ENCODE measurements at places on chromosomes 7 and 10. TPM values are rescaled to one million over a fixed set of nuclear protein-coding genes. Genes with fewer than 3 reads are reported as not detected.
A peak's percentile ranks its signal among the peaks of the same experiment; 100 is the strongest.

PPP1R9A gene
- 31.8 TPM for total RNA-seq

GIMAP1 gene
- not detected for total RNA-seq

NPM3 gene
- 345 TPM for total RNA-seq

IL6 gene
- total RNA-seq: not detected

SH2D4B gene
- total RNA-seq: not detected

TAS2R4 gene
- total RNA-seq: 4.2 TPM

ASZ1 gene
- not detected for total RNA-seq

PRKAR2B gene
- total RNA-seq: 53.6 TPM

DNA sequence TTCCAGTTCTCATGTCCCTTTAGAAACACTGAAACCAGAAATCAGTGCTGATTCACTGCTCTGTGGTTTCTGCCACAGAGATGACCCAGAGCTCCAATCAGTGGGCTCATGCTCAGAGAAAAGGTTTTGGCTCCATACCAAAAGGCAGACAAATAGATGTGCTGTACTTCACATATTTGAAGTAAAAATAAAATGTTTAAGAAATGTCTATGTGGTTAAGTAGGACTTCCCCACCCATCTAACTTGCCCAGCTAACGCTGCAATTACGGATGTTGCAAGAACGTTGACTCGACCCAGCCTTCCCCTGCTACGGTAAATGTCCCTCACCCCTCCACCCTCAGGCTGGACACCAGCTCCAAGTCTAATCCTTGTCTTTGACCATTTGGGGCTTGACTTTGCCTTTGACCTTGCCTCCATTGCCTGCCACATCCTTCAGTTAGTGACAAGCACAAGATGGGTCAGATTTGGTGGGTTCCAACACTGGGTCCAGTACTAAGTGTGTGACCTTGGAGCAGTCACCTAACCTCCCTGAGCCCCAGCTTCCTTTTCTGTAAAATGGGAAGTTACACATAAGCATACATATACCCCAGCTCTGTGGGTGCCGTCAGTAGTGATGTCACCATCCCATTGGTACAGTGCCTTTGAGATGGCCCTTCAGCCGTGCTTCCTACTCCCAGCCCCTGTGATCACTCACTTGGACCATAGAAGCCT, 95.8 kb downstream of the CHST15 start:
- peaks cover 17% of the 10 kb centered on the region for H3K27me3 ChIP-seq
- no peak overlapping the region for H3K4me3 ChIP-seq
- DNase-seq: no peak
- no peak overlapping the region for H3K27ac ChIP-seq

DNA sequence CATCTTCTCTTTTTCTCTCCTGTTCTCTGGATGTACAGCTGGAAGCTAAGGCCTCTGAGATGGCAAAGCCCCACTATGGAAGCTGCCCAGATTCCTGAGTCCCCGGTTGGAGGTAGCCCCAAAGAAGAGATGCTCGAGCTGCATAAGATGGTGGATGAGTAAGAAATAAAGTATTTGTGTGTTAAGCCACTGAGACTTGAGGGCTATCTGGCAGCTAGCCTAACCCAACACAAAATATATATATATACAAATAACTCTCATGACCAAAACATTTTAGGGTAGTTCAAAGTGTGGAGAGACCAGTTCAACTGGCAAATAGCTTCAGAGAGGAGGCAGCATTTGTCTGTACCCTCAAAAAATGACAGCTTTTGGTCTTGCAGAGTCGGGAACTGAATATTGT, 72.4 kb upstream of the PDE1C start:
- H3K4me1 ChIP-seq: no peaks in the 10 kb centered on the region
- no peaks in the 10 kb centered on the region for H3K36me3 ChIP-seq
- no peak overlapping the region for H3K27ac ChIP-seq
- H3K27me3 ChIP-seq: no peaks in the 10 kb centered on the region

DNA sequence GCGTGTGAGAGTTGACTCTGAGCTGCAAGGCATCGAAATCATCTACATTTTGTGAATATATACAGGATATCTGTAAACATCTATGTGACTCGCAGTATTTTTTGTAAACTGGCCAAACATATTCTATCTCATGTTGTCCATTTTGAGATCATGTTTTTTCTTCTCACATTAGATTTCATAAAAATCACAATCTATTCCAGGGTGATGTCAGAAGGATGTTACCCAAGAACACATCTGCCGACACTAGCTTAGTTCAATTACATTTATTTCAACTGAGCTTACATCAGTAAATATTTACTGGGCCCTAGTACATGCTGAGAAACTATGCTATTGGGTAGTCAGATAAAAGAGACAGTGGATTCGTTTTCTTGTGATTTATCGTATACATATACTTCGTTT, 2.5 kb upstream of the BUB3 start:
- no peak for DNase-seq
- H3K27ac ChIP-seq: no peak overlapping the region
- H3K4me1 ChIP-seq: peaks cover 55% of the 10 kb centered on the region

DNA sequence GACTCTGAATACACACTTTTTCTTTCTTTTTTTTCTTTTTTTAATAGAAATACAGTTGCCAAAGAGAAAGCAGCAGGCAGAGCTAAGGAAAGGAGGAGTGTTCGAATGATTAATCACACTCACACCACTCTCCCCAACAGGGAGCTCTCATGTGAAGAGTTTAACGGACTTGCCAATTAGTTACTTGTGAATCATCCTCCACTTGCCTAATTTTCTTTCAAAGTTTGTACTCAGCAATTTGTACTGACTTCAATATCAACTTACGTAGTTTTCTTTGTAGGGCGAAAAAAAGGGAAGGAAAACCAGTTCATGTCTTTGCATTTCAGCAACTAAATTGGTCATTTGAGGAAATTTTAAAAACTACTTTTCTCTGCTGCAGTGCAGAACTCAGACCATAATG, 109.2 kb downstream of the PIP4K2A start:
- peak overlapping the region; percentile 68 for H3K27ac ChIP-seq
- DNase-seq: no peak
- peaks cover 4% of the 10 kb centered on the region for H3K4me1 ChIP-seq
- no peaks in the 10 kb centered on the region for H3K27me3 ChIP-seq
- H3K4me3 ChIP-seq: no peak overlapping the region

- H3K27ac ChIP-seq: no peak overlapping the region
- H3K4me1 ChIP-seq: no peaks in the 10 kb centered on the region
- H3K36me3 ChIP-seq: no peaks in the 10 kb centered on the region
Observed at GRCh38 chr7:136174477-136175125, 197.4 kb upstream of the MTPN start.

- no peak overlapping the region for H3K27ac ChIP-seq
- peak; percentile 92 for DNase-seq
- H3K36me3 ChIP-seq: no peaks in the 10 kb centered on the region
- peaks cover 32% of the 10 kb centered on the region for H3K4me1 ChIP-seq
- peaks cover 24% of the 10 kb centered on the region for H3K27me3 ChIP-seq
Observed at GRCh38 chr10:120979435-120980278, 128.5 kb downstream of the WDR11 start.

- H3K36me3 ChIP-seq: no peaks in the 10 kb centered on the region
- peaks cover 12% of the 10 kb centered on the region for H3K4me1 ChIP-seq
- no peak overlapping the region for H3K4me3 ChIP-seq
- no peak overlapping the region for H3K27ac ChIP-seq
- DNase-seq: no peak
Observed at GRCh38 chr7:34104992-34105391, 199.7 kb downstream of the BMPER start.

DNA sequence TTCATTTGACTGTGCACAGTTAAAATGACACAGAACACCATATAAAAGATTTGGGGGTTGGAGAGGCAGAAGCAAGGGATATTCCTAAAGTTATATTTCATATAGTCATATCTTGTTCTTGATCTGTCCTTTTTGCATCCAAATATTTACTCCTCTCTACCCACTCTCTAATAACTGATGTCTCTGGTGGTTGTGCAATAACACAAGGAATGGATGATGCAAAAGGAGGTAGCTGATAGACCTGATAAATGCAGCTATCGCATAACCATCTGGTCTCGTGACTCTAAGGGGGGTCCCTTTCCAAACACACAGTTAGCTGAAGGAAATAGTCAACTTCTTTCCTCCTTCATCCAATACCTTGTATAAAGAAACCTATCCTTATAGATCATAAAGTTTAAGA, 123.1 kb downstream of the POLR1F start:
- H3K27me3 ChIP-seq: no peaks in the 10 kb centered on the region
- no peak overlapping the region for H3K4me3 ChIP-seq
- H3K27ac ChIP-seq: no peak overlapping the region
- H3K36me3 ChIP-seq: no peaks in the 10 kb centered on the region
- no peak for DNase-seq

DNA sequence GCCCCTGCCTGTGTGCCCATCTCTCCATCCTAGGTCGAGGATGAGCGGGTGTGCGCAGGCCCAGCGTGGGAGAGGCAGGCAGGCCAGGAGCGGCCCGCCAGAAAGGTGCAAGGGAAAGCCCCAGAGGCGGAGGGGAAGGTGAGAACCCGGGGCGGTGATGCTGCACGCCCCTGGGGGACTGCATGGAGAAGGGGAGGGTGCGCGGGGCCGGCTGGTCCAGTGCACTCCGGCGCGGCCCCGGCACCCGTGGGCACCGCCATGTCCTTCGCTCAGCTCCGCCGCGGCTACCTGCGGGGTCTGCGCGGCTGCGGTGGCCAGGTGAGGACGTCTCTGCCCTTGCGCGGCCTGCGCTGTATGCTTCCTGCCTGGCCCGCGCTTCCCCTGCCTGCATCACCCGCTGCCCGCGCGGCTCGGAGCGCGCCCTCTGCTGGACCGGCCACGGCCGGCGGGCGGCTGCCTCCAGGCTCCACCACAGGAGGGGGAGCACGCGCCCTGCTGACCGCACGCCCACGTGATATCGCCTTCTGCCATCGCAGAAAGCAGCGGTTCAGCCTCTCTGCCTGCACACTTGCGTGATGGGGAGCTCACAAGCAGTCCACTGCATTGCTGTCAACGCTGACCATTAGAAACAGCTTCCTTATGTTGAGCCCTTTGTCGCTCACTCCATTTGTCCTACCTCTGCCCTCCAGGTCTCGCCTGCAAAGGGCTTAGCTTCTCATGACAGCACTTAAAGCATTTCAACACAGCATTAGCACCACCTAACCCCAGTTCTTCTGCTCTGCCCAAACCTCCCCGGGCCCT, 73.9 kb downstream of the CXCL12 start:
- H3K27ac ChIP-seq: no peak overlapping the region
- DNase-seq: peak; percentile 89

- peak overlapping the region; percentile 84 for H3K4me3 ChIP-seq
- peaks cover 14% of the 10 kb centered on the region for H3K4me1 ChIP-seq
- DNase-seq: peak; percentile 79
- no peaks in the 10 kb centered on the region for H3K36me3 ChIP-seq
Observed at GRCh38 chr7:121329191-121330052, 622 bp downstream of the WNT16 start.

DNA sequence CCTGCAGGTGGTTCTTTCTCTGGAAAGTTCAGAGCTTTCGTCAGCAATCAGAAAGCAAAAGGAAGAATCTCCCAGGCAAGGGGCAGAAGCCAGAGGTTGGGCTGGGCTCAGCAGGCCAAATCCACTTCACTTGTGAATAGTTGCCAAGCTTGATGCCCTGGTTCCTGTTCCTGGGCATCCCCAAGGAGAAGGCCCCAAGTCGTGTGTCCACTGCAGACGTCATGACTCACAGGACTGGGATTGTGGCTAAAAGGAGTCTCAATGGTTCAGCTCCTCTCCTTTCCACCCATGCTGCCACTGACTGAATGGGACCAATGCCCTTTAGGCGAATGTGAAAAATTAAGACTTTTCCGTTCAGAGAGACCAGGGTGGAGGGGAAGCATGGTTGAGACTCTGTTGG, 38.6 kb upstream of the TRIM8 start:
- no peaks in the 10 kb centered on the region for H3K36me3 ChIP-seq
- DNase-seq: no peak
- H3K4me3 ChIP-seq: no peak overlapping the region
- H3K4me1 ChIP-seq: no peaks in the 10 kb centered on the region
- H3K27ac ChIP-seq: no peak overlapping the region
- no peaks in the 10 kb centered on the region for H3K27me3 ChIP-seq

DNA sequence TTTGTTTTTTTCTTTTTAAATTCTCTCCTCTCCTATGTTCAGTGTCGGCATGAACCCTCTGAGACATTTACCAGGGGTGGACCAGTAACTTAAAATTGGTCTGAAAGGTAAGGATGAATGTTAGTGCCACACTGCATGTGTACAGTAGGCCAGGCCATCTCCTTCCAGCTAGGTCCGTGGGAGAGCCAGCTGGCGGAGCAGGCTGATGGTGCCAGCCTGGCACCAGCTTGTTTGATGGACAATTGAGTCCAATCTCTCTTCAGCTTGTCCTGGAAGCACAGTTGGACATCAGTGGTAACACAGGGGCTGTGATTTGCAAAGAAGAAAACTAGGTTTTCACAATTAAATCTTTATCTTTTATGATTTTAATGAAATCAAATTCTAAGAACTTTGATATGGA, 136.5 kb downstream of the CNNM2 start:
- no peak overlapping the region for H3K4me3 ChIP-seq
- no peaks in the 10 kb centered on the region for H3K27me3 ChIP-seq
- H3K4me1 ChIP-seq: no peaks in the 10 kb centered on the region
- DNase-seq: no peak
- H3K36me3 ChIP-seq: no peaks in the 10 kb centered on the region

DNA sequence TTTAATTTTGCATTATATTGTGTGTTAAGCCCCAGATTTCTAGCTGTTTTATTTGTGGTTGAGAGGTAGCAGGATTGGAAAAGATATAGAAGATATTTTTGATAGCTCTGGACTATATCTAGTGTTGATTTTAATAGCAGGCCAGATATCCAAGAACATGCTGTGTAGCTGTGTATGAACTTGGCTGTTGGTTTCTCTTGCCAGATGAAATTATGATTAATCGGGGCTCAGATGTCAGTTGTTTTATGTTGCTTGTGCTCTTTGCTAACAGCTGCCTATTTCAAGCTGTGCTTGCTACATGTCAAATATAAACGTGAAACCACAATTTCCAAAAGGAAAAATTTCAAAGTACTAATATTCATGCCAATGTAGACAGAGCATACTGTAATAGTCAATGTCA, 141.1 kb downstream of the GRM3 start:
- H3K4me1 ChIP-seq: no peaks in the 10 kb centered on the region
- H3K4me3 ChIP-seq: no peak overlapping the region
- DNase-seq: no peak
- no peaks in the 10 kb centered on the region for H3K27me3 ChIP-seq
- H3K36me3 ChIP-seq: no peaks in the 10 kb centered on the region

GRCh38 chr7:42445691-42446090, 208.7 kb upstream of the GLI3 start:
- no peaks in the 10 kb centered on the region for H3K4me1 ChIP-seq
- H3K36me3 ChIP-seq: no peaks in the 10 kb centered on the region
- H3K27me3 ChIP-seq: no peaks in the 10 kb centered on the region
- H3K27ac ChIP-seq: no peak overlapping the region
- H3K4me3 ChIP-seq: no peak overlapping the region

DNA sequence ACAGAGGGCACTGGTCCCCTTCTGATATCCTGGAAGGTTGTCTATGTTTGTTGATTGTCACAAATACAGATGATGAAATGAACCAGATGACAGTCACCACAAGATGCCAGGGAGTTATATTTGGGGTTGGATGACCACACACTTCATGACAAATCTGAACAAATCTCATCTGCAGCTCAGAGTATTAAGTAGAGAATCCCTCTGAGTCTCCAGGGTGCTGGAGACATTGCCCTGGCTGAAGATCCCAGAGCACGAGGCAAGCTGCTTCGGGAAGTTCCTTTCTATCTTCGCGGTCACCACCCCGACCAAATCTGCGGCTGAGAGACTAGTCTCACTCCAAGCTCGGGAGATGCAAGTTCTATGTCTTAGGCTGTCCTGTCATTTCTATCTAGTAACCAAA, 9.0 kb downstream of the DENND2A start:
- no peak overlapping the region for H3K4me3 ChIP-seq
- no peak for DNase-seq
- H3K27me3 ChIP-seq: no peaks in the 10 kb centered on the region
- peaks cover 15% of the 10 kb centered on the region for H3K4me1 ChIP-seq
- no peaks in the 10 kb centered on the region for H3K36me3 ChIP-seq

GRCh38 chr10:1311726-1312125, 255.5 kb downstream of the WDR37 start:
- H3K36me3 ChIP-seq: no peaks in the 10 kb centered on the region
- H3K4me3 ChIP-seq: no peak overlapping the region
- H3K27ac ChIP-seq: peak overlapping the region; percentile 93
- no peak for DNase-seq

All from GM23338 (cell line).